ENCODE measurements at places on chromosomes 12 and 14.

- DNase-seq = no peak
These were observed 153.6 kb downstream of the PAH start for GRCh38 chr12:102763471-102763870.

DNA sequence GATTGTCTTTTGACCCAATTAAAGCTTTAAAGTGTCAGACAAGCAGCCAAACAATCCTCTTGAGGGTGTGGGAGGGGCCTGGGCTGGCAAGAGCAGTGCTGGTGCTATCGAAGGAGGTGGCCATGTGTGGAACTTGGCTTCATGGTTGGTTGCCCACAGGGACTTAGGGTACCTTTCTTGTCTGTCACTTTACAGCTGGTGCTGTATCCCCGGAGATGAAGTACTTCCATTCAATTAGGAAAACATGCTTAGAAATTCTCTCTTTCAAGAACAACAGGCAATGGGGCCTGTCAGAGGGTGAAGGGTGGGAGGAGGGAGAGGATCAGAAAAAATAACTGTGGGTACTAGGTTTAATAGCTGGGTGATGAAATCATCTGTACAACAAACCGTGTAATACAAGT lies 86.5 kb downstream of the DAAM1 start:
- DNase-seq = no peak

DNA sequence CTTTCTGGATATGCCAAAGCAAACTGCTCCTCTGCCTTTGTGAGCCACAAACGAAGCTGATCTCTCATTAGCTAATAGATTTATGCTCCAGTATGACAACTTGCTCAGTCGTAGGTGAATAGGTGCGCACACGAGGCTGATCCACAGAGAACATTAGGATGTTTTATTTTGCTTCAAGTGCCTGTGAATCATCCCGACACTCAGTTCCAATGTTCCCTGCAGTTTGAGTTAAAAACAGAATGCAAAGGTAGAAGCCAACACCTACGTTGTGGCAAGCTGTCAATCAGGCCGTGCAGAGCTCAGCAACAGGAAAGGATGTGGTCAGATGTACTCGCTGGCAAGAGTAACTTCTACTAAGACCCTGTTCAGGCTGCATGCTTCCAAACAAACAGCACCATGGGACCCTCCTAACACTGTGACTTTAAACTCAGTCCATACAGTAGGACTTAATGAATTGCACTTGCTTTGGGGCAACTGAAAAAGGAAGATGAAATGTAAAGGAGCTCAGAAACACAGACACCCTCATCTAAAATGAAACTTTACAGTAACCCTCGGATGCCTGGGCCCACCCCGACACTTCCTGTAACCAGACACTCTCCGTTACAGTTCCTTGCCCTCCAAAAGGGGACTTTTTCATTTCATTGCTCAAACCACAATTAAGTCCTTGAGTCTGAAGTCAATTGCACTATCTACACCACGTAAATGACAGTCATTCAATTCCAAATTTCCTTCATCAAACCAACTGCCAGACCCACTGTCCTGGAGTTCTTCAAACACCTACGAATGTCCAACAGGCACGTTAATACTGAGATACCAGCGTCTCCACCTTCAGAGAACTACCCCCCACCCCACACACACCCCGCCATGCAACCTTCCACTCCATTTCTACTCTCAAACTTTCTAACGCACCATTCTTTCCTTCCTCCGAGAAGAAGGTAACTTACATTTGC lies 1.6 kb downstream of the CCDC88C start:
- no peak for DNase-seq

GRCh38 chr14:78153064-78153341 lies 17.2 kb upstream of the NRXN3 start:
- DNase-seq = no peak

- DNase-seq = no peak
These were observed 24.6 kb upstream of the SERPINA1 start for GRCh38 chr14:94412671-94413638.

DNA sequence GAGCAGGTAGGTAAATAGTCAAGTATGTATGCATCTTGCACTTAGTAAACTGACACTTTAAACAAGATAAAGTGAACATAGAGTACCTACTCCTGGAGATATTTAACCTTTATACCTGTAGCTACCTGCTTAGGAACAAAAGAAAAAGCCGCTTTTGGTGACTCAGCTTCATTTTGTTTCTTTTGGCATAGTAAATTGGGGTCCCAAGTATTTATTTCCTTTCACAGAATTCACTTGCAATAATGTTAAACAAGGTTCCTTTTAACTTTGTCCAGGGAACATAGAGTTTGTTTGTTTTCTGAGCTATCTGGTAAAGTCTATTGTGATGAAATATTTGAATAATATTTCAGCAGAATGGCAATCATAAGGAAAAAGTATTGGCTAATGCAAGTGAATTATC lies 20.0 kb downstream of the SLCO1B3 start:
- DNase-seq = no peak

GRCh38 chr12:88884600-88884999 lies 304.3 kb upstream of the KITLG start:
- no peak for DNase-seq

- no peak for DNase-seq
These were observed 133.8 kb downstream of the SLC2A13 start for GRCh38 chr12:39972119-39972518.

- no peak for DNase-seq
These were observed 21.0 kb upstream of the DCN start for GRCh38 chr12:91203610-91204009.

GRCh38 chr14:80491131-80491530 lies 279.8 kb upstream of the DIO2 start:
- no peak for DNase-seq

GRCh38 chr14:96585672-96586013 lies 83.5 kb downstream of the PAPOLA start:
- no peak for DNase-seq

- no peak for DNase-seq
These were observed 94.6 kb upstream of the DAAM1 start for GRCh38 chr14:59093902-59094301.

DNA sequence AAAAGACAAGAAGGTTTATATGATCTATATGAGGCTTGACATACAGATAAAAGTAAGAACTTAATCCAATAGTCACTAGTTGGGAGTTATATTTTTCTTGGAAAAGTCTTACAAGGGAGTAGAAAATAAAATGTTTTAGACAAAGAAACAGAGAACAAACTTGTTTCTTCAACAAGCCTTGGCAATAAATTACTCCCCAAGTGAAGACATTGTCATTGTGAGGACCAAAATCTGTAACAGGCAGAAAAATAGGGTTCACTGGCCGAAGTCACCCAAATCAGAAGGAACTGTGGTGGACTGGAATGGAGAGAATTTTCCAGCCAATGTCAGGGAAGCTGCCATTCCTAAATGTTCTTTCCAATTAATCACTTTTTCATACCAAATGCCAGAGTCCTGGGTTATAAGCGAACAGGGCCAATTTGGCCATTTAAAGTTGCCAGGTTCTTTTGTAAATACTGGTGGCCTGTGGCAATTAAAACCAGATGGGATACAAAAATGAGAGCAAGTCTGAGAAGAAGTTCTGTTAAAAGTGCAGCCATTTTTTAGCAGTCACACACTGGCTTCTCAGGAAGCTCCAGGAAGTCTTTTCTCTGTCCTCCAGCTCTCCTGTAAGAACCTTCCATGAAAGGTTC lies 117.3 kb upstream of the OVCH1 start:
- no peak for DNase-seq

- no peak for DNase-seq
These were observed 44.3 kb downstream of the TMTC2 start for GRCh38 chr12:82730953-82731459.

GRCh38 chr12:92010853-92011701 lies 134.6 kb downstream of the BTG1 start:
- DNase-seq = no peak

Data from SHP77 treated with DMSO at 0.1 percent for 48 hours (cell line).